ENCODE measurements at places on chromosomes 12 and 14. TPM values are rescaled to one million over a fixed set of nuclear protein-coding genes. Genes with fewer than 3 reads are reported as not detected.

Gene OR6C6
- total RNA-seq, result not detected

Gene WNT5B
- 14.7 TPM for total RNA-seq

Gene NKX2-1
- not detected for total RNA-seq

Gene DNAJC22
- 6.0 TPM for total RNA-seq

Gene TMPRSS12
- total RNA-seq, result not detected

Gene TCL1B
- total RNA-seq, result not detected

Gene ZBTB42
- 1.00 TPM for total RNA-seq

Gene OAS2
- 0.71 TPM for total RNA-seq

Gene KRT1
- not detected for total RNA-seq

Gene PPFIA2
- total RNA-seq, result 2.2 TPM

Gene FOXG1
- under 0.01 TPM for total RNA-seq

Gene DACT1
- total RNA-seq, result 78.7 TPM

Gene CTSG
- total RNA-seq, result not detected

Gene DEGS2
- 0.46 TPM for total RNA-seq

Gene TROAP
- 3.7 TPM for total RNA-seq

Gene ALX1
- total RNA-seq, result 2.5 TPM

Gene WNT1
- total RNA-seq, result not detected

Gene AKAP3
- total RNA-seq, result 1.5 TPM

Gene NRIP2
- not detected for total RNA-seq

Gene ESRRB
- not detected for total RNA-seq

Gene SLC15A5
- under 0.01 TPM for total RNA-seq

Gene JPH4
- not detected for total RNA-seq

Gene KRT3
- not detected for total RNA-seq

Gene SERPINA3
- total RNA-seq, result 8.0 TPM

Gene CKAP4
- 312 TPM for total RNA-seq

Gene SLCO1B1
- not detected for total RNA-seq

Gene CORO1C
- total RNA-seq, result 199 TPM

Gene OTOGL
- 0.14 TPM for total RNA-seq

Gene MIS18BP1
- 14.8 TPM for total RNA-seq

Gene OR6S1
- total RNA-seq, result not detected

Gene RAB21
- 39.5 TPM for total RNA-seq

Gene NRXN3
- under 0.01 TPM for total RNA-seq

Gene GAS2L3
- total RNA-seq, result 6.3 TPM

Gene LYZ
- total RNA-seq, result 0.09 TPM

Gene FICD
- total RNA-seq, result 12.0 TPM

Gene RPL36AL
- total RNA-seq, result 446 TPM

Gene LPAR5
- total RNA-seq, result not detected

Gene OVCH1
- 0.09 TPM for total RNA-seq

Gene JKAMP
- 65.4 TPM for total RNA-seq

Gene INSM2
- not detected for total RNA-seq

Gene C3AR1
- 0.18 TPM for total RNA-seq

Gene TUNAR
- not detected for total RNA-seq

Gene NFATC4
- 48.2 TPM for total RNA-seq

Gene ART4
- total RNA-seq, result under 0.01 TPM

Gene PLA2G1B
- total RNA-seq, result not detected

Measured in smooth muscle cell of bladder (primary cell).